Cortex of kidney (tissue), 1 donor: ENCODE measurements at places on chromosomes 7 and 10.

DNA sequence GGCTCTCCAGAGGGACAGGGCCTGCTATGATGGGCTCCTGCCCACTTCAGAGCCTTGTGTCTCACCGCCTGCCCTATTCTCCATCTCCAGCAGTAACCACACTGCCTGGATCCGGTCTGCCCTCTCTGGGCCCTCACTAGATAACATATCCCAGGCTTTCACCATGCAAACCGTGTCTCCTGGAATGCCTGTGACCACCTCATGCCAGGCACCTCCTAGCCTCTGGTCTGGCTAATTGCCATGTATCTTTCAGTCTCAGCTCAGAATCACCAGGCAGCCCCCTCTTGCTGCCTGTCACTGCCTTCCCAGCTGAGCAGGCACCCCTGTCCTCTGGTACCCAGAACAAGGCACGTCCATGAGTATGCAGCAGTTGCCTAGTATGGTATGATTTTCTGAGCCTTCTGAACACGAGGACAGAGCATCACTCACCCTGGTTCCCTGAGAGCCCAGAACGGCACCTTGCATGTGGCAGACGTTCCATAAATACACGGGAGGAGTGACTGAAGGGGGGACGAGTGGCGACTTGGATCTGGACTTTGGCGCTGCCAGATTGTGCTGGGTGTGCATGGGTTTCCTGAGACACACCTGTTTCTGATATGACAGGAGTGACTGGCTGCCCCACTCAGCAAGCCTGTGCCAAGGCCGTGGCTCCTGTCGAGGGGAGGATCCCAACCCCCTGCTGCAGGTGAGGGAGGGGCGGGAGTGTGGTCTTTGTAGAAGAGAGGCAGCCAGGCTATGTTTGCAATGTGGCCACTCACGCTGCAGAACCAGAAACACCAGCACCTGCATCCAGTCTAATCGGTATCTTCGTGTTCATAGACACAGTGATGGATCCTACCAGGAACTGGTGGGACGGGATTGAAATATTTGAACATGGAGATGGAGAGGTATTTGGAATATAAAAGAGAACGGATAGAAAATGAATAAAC, 95.2 kb downstream of the VOPP1 start:
- no peak for DNase-seq

GRCh38 chr7:107696330-107696946, 35.8 kb downstream of the SLC26A4 start:
- no peak for DNase-seq

DNA sequence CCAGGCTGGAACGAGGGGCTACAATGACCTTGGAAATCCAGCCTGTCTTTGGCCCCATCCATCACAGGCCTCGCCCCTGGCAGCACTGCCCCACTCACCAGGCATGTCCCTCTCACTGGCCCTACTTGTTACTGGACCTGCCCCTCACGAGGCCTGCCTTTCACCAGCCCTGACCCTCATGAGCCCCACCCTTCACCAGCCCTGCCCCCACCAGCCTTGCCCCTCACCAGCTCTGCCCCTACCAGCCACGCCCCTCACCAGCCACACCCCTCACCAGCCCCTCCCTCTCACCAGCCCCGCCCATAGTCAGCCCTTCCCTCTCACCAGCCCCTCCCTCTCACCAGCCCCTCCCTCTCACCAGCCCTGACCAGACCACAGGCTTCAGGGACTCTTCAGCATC, 57.8 kb downstream of the COL26A1 start:
- DNase-seq = no peak

DNA sequence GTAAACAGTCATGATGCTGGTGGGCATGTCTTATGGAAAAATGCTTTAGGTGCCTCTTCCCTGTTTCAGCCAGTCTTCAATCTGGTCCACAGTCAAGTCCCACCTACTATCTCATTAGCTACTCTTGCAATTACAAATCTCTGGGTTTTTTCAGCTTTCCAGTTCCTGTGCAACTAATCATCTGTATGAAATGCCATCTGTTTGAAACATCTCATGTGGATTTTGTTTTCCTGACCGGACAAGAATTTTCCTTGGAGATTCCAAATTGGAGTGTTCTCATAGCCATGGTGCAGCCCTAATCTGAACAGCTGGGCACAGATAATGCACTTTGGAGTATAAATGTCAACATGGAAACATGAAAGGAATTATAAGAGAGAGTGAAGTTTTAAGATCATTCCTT, 41.3 kb upstream of the CALN1 start:
- no peak for DNase-seq

- DNase-seq = no peak
Measured at GRCh38 chr7:136969761-136970160, 101.3 kb downstream of the CHRM2 start.

DNA sequence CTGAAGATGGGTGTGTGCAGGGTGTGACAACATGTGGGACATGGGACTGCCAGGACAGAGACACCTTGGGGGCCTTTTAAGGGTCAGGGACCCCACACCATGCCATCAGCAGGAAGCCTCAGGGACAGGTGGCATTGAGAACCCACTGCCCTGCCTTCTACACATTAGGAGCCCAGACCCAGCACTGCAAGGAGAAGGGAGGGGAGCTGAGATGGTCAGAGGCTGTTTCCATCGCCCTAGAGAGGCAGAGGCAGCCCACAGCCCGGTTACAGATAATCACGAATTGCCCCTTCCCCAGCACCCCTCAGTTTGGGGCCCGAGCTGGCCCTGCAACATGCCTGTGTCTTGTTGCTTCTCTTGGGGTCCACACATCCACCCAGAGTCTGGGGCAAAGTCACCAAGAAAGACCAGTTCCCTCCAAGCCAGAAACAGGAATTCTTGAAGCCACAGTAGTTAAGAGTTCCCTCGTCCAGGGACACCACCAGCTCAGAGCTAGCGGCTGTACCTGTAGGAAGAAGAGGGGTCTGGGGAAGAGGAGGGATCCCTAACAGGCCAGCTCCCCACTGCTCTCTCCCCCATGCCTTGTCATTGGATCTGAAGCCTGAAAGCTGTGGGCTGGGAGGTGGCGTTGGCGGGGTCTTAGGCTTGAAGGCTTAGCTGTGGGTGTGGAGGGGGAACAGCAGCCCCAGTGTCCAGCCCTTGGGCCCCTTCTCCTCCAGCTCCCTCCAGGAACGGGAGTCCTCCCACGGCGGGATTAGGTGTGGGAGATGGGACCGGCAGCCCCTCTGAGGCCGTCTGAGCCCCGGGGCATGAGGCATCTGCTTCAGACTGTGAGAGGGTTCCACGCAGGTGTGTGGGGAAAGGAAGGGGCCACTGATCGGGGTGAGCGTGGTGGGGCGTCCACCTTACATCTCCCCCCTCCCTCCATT, 44.8 kb upstream of the ELFN1 start:
- DNase-seq = no peak

DNA sequence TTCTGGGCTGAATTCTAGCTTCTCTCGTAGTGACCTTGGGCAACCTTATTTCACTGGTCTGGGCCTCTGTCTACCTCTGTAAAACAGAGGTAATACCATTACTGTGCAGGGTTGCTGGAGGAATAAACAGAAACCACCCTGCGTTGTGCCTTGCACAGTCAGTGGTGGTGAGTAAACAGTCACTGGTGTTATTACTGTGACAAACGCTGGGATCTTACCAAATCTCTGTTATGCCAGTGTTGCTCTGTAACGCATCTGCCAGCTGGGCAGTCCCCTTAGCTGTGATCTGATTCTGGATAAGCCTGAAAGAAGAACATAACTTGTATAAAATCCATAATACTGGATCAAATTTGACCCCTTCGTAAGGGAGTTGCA, 49.4 kb downstream of the NOD1 start:
- DNase-seq = no peak

DNA sequence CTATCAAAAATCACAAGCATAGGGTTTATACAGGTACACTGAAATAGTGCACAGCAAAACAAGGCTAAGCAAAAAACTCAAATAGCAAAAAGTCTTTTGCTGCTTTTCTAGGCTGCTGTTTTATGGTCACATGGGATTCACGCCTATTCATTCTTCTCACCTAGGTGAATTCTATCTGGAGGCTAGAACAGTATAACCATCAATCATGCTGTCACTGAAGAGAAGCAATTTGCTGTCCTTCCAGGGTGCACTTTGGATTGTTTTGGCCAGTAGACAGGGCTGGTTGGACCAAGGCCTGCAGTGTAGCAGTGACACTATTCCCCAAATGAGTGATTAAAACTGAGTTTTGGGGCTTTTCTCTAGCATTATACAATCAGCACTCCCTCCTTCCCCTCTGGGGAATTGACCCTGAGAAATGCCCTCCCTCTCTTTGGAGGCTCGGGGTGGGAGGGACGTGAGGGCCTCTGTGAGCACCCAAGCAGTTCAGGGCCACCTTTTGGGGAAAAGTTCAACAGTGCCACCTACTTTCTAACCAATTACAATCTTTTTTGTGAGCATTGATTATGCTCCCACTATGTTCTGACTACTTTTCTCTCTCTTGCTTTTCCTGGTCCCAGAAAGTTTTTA, 16.2 kb upstream of the SND1 start:
- no peak for DNase-seq

GRCh38 chr7:24959735-24960485, 20.1 kb downstream of the OSBPL3 start:
- DNase-seq = no peak
